NCI-H187 treated with DMSO at 0.1 percent for 48 hours (cell line): ENCODE measurements at places on chromosomes 12 and 14.

GRCh38 chr12:91744597-91744996 lies 401.0 kb downstream of the BTG1 start:
- no peak for DNase-seq

GRCh38 chr12:118307069-118307954 lies 65.4 kb downstream of the TAOK3 start:
- no peak for DNase-seq

DNA sequence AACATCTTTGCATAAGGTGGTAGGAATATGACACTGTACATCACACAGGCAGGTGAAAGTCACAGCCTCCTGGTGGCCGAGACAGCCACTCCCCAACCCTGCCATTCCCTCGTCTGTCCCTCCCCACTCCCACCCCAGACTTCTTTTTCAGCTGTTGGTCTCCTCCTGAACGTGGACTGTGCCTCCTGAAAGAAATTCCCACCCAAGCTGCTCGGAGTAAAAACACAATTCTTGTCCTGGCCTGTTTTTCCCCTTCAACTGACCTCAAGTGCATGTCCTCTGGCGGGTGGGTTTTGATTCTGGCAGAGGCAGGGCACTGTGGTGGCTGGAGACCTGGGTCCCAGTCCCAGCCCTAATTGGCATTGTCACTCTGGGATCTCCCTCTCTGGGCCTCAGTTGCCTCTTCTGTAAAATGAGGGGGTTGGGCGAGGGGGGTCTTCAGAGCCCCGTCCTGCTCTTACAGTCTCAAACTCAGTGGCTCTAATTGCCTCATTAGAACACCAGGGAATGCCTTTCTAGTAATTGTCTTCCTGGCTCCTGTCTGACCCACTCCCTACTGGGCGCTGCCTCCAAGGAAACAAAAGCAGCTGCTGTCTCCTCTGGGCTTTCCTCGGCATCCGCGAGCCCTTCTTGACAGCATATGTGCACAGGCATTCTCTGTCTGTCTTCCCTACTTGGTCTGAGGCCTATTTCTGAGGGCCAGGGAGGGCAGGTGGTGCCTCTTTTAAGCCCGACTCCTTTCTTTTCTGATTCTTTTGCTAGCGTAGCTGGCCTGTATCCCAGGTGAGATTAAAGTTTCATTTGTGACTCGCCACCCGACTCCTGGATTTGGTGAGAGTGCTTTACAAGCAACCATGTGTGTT lies 186.6 kb upstream of the RMST start:
- DNase-seq, result no peak

DNA sequence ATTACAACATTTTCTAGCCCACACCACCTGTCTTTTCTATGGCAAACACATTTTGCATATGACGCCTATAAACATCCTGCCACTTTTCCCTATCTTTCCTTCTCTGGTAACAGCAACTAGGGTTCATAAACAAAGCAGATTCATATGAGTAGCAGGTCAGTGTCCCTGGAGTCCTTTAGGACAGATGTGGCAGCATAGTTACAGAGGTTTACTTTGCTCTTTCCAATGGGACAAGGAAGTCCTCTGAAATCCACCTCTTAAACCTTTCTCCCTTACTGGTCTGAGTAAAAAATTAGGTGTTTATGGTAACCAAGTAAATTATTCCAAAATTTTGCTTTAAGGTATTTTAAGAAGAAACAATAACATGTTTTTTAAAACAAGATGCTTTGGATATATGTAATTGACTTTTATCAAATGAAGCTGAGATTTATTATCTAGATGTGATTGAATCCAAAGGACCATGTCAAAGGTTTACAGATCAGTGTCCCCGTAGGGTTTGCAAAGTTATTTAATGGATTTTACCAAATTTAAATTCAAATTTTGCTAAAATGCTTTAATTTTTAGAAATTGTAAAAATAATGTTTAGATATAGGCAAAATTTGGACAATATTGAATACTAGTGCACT lies 79.2 kb upstream of the PAWR start:
- no peak for DNase-seq

DNA sequence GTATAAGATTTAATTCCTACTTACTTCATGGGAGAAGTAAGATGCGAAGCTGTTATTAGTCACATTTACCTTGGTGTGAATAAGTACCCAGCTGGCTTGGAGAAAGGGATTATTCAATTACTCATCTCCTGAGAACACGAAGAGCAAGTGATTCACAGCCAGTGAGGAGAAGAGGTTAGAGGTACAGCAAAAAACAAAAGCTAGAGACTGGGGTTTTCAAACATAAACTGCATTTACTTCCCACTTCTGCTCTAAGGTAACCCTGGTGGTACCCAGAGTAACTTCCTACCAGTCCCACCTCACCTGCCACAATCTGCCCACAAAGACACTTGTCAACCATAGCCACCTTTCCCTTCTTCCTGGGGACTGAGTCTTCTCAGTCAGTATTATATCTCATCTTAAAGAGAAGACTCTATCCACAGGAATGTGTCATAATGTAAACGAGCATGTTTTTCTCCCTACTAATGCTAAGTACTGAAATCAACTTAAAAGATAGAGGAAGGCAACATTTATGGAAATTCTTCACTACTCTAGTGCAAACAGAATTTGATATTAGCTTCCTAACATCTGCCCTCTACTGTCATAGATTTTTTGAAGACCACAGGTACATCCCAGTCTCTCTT lies 6.0 kb upstream of the IL22 start:
- DNase-seq, result no peak

GRCh38 chr14:85319101-85319500 lies 210.8 kb upstream of the FLRT2 start:
- DNase-seq, result no peak

- no peak for DNase-seq
Measured at GRCh38 chr12:54984658-54985376, at the start of gene TESPA1. TSS of gene TESPA1 (minus strand) at chr12:54984762. CDS start at chr12:54974562, 10,200 bp downstream.

GRCh38 chr14:22713631-22713950 lies 52.9 kb upstream of the OXA1L start:
- DNase-seq, result no peak

DNA sequence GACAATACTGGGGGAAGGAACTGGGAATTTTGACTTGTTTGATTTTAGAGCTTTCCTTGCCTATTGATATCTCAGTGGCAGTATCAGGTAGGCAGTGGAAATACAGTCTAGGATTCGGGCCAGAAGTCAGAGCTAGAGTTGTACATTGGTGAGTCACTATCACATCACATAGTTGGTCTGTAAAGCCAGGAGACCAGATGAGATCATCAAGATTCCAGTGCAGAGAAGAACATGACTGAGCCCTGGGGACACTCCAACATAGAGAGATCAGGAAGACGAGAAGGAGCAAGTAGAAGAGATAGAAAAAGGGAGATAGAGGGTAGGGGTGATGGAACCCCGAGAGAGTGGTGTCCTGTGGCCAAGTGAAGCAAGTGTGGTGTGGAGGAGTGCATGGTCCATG lies 46.6 kb upstream of the NR1H4 start:
- no peak for DNase-seq
